ENCODE measurements at places on chromosomes 4 and X. TPM values are rescaled to one million over a fixed set of nuclear protein-coding genes. Genes with fewer than 3 reads are reported as not detected.

PLRG1 gene
- 81.7 TPM for polyA plus RNA-seq

TEC gene
- not detected for polyA plus RNA-seq

XK gene
- polyA plus RNA-seq: not detected

AMBN gene
- not detected for polyA plus RNA-seq

MOSPD2 gene
- polyA plus RNA-seq: 31.0 TPM

XPNPEP2 gene
- polyA plus RNA-seq: 0.74 TPM

TMPRSS11F gene
- polyA plus RNA-seq: not detected

NLRP2B gene
- not detected for polyA plus RNA-seq

ZAR1 gene
- not detected for polyA plus RNA-seq

NXF3 gene
- polyA plus RNA-seq: 6.6 TPM

RBM10 gene
- 28.4 TPM for polyA plus RNA-seq

SATL1 gene
- not detected for polyA plus RNA-seq

CT45A3 gene
- polyA plus RNA-seq: not detected

WDR44 gene
- 15.0 TPM for polyA plus RNA-seq

SCD5 gene
- polyA plus RNA-seq: 12.5 TPM

ATG4A gene
- 11.5 TPM for polyA plus RNA-seq

All from GM23248 (cell line).